ENCODE measurements at places on chromosomes 7 and 10.

GRCh38 chr7:79593866-79594301 lies 140.4 kb upstream of the MAGI2 start:
- DNase-seq, result no peak

DNA sequence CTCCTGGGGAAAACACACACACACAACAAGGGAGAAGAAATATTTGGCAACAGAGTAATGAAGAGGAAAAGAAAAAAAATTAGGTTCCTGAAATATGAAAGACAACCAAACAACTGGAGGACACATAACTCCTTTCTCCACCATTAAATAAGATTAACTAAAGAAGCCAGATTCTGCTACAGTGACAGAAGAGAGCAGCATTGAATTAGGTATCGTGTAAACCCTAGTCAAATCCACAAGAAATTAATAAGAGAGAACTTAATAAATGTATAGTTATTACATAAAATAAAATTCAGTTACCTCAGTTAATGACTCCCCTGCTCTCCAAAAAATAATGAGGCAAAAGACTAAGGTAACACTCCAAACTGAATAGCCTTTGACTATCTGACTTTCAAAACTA lies 306.7 kb downstream of the CRPPA start:
- no peak for DNase-seq

- no peak for DNase-seq
Observed at GRCh38 chr7:18401757-18402156, 93.8 kb upstream of the HDAC9 start.

DNA sequence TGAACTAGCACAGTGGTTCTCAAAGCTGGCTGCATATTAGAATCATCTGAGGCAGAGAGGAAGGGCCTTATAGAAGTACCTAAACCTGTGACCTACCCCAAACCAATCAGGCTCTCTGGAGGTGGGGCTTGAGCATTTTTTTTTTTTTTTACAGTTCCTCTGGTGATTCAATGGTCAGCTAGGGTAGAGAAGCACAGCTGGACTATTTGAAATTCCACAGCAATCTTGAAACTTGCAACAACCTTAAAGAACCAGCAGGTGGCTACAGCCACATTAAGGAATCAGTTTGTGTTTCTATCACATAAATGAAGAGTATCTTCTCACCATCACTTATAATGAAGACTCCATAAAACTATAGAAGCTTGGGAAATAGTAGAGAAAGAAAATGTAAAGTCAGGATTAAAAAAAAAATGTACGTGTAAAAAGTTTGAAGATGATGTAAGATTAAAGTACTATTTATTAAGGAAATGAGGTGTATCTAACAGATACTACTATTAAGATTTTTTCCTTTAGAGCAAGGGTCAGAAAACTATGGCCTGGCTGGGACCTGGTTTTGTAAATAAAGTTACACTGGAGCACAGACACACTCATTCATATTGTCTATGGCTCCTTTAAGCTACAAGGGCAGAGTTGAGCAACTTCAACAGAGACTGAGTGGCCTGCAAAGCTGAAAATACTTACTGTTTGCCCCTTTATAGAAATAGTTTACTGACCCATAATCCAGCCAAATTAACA lies 3.8 kb downstream of the RTKN2 start:
- peak; percentile 59 for DNase-seq

- DNase-seq, result no peak
Observed at GRCh38 chr10:11594589-11595394, 16.7 kb downstream of the USP6NL start.

- no peak for DNase-seq
Observed at GRCh38 chr10:126212738-126213137, 175.5 kb downstream of the ADAM12 start.

DNA sequence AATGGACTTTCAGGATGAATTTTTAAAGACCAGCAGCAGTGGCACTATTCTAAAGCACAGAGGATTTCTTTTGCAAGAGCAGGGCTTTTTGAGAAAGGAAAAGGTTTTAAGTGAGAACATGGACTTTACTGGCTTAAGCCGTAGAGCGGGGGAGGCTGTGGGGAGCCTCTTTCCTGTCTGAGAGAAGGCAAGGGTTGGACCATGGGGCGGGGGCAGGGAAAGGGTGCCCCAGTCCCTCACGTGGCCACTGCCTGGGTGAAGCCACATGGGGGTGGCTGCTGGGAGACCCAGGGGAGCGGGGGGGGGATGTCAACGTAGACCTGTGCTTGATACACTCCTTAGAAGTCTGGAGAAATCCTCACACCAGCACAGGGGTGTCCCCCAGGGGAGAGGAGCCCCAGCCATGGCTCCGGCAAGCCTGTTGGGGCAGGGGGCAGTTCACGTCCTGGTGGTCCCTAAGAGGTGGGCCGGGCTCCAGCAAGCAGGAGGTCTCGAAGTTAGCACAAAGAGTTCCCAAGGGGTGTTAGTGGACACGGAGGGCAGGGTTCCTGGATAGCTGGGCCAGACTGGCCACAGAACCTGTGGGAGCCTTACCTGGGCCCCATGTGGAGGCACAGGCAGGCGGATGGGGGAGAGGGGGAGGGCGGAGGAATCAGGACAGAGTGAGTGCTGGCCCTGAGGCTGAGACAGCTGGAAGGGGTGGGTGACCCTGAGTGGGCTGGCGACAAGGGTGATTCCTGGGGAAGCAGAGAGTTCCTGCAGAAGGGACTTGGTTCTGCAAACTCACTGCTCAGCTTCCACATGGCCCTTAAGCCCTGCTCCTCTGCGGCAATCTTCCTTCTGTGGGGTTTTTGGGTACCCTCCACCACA lies 36.9 kb upstream of the ELFN1 start:
- DNase-seq, result no peak

- no peak for DNase-seq
Observed at GRCh38 chr10:34145715-34146114, 669.4 kb downstream of the PARD3 start.

DNA sequence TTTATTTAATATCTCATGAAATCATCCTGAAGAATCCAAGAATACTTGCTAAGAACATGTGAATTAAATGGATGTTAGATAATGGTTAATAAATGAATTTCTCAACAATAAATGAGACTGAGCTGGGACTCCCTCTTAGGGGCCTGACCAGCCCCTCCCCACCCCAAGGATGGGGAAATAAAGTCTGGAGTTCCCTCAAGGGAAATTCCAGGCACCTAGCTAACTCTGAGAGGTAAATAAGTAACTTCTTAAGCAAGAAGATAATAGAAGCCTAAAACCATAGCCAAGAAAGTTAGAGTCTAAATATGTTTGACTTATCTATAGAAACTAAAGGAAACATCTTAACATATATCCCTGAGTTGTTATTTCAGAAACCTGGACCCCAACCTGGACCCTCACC lies 32.2 kb upstream of the PPP1R9A start:
- DNase-seq, result no peak

GRCh38 chr7:69568266-69568665 lies 30.0 kb upstream of the AUTS2 start:
- no peak for DNase-seq

- DNase-seq, result no peak
Observed at GRCh38 chr10:76257816-76258215, 826.4 kb downstream of the LRMDA start.

- DNase-seq, result peak; percentile 78
Observed at GRCh38 chr7:152436111-152436930, 518 bp upstream of the KMT2C start.

DNA sequence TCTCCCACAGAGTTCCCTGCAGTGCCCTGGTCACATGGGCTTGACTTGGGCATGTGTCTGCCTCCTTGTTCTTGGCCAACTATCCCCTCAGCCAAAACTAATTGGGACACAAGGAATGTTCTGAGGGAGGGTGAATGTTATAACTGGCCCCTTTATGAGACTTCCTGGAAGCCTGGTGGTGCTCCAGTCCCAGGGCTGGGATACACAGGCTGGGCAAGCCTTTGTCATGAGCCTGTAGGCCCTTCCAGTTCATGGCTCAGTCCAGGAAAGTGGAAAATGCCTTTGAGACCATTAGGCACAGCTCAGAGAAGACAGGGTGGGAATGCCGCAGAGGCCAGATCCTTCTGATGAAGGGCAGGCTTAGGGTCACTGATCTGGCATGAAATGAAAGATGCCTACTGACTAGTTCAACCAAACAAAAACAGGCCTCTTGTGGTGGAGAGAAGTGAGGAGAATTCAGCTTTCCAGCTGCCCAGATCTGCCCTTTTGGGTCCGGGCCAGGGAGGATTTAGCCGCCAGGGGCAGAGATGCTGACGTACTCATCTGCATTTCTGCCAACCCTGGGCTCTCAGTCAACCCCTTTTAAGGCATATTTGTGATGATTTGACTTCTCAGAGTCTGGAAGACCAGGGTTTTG lies 961.5 kb downstream of the KCNMA1 start:
- peak; percentile 0 for DNase-seq

GRCh38 chr7:71130031-71130679 lies 1.8 kb upstream of the GALNT17 start:
- no peak for DNase-seq

DNA sequence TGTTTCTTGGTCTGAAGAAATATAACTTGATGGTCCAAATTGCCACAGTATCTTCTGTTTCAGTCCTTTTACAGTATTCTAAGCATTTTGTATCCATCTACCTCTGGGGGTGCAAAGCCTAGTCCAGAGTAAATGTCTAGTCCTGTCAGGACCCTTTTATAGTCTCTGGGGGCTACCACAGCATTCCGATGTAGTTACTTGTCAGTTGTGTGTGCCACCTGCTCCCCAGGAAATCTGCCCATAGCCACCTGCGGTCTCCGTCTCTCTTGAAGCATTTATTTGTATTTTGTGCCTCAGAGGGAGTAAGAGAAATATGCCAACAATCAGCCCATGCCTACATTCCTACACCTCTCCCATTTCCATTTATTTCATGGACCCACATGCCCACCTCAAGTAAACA lies 12.8 kb downstream of the AGBL3 start:
- DNase-seq, result no peak

DNA sequence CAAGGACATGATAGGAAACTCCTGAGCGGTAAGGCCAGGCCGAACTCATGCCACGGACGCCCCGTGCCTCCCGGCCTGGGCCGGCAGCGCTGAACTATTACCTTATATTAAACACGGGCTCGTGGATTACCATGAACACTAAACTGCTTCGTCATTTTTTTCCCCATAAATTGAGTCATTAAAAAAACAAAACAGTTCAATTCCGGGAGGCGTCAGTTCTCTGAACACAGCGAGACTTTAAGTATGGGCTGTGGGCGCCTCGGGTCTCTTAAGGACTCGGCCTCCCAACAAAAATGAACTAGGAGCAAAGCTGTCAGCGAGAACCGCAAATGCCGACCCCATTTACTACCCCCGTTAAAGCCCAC lies 519 bp downstream of the PITRM1 start:
- DNase-seq, result no peak

GRCh38 chr10:55330486-55330885 lies 529.5 kb upstream of the PCDH15 start:
- no peak for DNase-seq

DNA sequence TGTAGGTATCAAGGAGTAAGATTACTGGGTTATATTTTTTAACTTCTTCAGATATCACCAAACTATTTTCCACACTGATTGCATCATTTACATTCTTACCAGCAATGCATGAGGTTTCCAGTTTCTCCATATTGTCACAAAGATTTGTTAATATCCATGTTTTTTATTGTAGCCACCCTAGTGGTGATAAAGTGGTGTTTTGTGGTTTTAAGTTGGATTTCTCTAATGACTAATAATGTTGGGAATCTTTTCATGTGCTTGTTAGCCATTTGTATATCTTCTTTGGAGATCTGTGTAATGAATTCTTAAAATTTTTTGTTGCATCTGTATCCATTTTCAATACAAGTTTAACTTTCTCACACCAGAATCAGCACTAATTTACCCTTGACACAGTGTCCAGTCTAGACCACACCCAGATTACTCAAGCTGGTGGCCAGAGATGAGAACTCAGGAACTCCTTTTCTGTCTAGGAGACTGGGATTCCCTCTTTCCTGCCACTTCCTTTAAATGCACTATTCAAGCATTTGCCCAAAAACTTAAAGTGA lies 67.0 kb upstream of the PLXDC2 start:
- no peak for DNase-seq

DNA sequence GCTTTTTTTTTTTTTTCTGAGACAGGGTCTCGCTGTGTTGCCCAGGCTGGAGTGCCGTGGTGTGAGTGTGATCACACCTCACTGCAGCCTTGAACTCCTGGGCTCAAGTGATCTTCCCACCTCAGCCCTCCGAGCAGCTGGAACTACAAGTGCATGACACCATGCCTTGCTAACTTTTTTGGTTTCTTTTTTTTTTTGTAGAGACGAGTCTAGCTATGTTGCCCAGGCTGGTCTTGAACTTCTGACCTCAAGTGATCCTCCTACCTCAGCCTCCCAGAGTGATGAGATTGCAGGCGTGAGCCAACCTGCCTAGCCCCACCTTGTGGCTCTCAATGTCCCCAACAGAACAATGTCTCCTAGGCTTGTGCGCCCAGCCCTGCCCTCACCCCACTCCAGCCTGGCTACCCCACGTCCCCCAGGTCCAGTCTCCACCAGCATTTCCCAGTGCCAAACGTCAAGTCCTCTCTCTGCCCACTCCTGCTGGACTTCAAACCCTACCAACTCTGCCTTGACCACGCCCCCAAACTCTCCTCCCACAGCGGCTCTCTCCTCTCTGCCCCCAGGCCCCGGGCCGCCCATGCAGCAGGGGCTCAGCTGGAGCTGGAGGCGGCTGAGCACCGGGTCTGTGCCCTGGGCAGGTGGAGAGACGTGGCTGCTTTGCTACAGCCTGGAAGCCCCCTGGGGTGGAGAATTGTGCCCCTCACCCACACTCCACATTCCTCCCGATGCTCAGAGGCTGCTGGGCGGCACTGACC lies 18.9 kb downstream of the BHLHA15 start:
- DNase-seq, result no peak

DNA sequence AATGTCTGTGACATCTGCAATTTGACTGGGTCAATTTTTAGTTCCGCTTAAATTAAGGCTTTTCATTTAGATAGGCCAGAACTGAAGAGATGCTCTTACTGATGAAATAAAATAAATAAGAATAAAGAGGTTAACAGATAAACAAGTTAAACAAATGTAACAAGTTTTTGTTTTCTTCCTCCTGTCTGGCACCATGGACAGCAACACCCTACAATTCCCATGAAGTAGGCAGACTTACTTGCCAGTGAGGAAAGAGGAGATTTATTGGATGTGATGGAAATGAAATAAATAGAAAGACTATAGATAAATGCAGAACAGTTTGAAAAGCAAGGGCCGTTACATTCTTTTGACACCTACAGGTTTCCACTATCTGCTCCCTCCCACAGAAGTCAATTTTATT lies 118.5 kb downstream of the AMPH start:
- DNase-seq, result no peak

DNA sequence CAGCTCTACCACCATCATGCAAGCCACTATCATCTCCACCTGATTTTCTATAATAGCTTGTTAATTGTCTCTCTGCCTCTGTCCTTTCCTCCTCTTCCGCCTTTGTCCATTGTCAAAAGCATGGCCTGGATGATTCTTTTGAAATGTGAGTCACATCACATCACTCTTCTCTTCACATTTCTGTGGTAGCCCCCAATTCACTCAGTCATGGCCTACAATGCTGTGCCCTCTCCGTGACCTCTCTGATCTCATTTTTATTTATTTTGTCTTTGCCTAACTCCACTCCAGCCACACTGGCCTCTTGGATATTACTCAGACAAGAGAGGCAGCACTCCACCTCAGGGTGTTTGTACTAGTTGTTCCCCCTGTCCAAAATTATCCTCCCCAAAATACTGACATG lies 4.9 kb upstream of the ABCB4 start:
- no peak for DNase-seq

All from LNCaP clone FGC (cell line).